T-helper 2 cell (primary cell): ENCODE measurements at places on chromosomes 12 and 14.

GRCh38 chr14:56491299-56492285, 88.0 kb upstream of the TMEM260 start:
- peak; percentile 4 for DNase-seq

DNA sequence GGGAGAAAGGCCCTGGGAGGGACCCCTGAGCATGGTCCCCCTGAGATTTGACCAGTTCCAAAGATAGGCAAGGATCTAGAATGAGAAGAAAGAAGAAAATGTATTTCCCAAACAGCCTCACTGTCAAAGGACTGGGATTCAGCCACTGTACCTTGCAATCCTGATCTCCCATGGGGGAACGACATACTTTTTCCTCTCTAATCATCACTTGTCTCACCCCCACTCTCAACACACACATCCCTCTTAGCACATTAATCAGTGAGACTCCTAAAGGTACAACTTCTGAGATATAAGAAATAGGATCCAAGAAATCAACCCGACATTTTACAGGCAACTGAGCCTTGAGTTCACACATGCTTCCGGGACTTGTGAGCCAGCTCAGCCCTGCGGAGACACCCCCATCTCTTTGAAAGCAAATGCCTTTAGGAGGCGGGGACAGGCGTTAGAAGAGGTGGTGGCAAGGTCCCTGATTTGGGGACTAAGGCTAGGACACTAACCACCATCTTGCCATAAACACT, 1.4 kb downstream of the MAP3K9 start:
- peak; percentile 36 for DNase-seq

DNA sequence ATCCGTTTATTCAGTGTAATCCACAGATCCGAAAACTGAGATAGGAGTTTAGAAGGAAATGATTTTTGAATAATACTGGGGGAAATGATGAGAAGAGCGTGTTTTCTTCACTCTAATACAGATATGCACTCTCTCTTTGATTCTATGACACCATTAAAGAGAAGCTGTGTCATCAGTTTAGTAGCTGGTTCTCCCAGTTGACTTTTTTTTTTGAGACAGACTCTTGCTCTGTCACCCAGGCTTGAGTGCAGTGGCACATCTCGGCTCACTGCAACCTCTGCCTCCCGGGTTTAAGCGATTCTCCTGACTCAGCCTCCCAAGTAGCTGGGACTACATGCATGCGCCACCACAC, 48.4 kb upstream of the EML1 start:
- no peak for DNase-seq

GRCh38 chr14:33452995-33453394, 497.9 kb downstream of the EGLN3 start:
- DNase-seq, result no peak

DNA sequence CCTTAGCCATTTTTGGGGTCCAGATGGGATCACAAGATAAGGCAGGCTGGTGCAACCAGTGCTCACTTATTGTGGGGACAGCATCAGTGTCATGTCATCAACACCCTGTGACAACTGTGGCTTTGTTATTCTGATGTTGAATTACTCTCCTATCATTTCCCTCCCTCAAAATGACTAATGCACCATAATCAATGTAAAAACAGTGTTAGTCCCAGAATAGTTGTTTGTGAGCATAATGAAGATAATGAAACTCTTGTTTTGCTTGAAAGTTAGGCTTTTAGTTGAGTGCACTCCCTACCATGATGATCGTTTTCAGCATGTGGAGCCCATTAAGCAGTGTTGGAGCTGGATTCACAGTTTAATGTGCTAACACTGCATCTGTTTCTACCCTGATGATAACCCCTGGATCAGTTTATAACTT, 151.4 kb downstream of the TMTC2 start:
- DNase-seq, result no peak

- no peak for DNase-seq
Measured at GRCh38 chr12:6095269-6095668, 29.2 kb downstream of the VWF start.

GRCh38 chr12:53961025-53961761, 6.5 kb downstream of the HOXC12 start:
- DNase-seq, result no peak

- DNase-seq, result no peak
Measured at GRCh38 chr14:100288382-100289185, 17.7 kb downstream of the SLC25A29 start.

DNA sequence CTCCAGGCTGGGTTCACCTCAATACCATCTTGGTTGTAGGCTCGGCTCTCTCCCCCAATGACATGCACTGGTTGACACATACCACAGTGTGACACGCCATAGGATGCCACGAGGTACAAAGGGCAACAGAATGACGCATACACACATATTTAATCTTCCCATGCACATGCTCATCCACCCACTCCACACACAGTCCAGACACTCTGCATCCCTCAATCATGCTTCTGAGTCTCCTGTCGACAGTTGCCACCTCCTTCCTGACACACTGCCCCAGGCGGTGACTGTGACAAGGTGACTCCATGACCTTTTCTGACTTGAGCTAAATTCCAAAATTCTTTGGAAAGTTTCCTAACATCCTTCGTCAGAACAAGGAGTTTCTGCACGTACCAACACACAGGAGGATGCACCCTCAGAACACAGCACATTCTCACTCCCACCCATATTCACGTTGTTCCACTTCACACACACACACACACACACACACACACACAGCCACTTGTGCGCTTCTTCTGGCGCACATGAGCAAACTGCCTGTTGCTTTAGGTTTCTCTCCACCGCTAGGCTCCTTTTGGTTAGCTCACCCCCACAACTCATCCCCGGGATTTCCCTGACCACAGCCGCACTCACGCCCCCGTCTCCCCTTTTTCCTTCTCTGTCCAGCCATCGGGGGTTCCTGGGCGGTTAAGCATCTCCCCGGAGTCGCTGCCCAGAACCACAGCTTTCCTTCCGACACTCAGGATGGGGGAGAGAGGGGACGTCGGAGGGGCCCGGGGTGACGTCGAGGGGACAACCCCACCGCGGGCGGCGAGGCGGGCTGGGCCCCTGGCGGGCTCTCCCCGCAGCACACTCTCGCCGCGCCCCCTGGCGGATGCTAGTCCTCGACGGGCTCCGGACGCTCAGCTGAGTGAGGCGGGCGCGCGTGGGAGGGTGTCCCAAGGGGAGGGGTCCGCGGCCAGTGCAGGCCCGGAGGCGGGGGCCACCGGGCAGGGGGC, 536 bp upstream of the WNT1 start:
- peak; percentile 74 for DNase-seq

- no peak for DNase-seq
Measured at GRCh38 chr12:13631873-13632272, 349.5 kb downstream of the GRIN2B start.

DNA sequence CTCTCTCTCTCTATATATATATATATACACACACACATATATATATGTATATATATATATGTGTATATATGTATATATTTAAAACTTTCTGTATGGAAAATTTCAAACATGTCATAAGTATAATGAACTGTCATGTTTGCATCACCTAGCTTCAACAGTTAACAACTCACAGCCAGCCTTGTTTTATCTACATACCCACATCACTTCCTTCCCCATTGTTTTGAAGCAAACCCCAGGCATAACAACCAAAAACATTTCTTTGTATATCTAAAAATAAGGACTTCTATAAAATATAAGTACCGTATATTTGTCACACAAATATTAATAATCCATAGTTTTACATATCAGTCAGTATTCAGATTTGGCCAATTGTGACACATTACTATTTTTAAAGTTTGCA, 57.4 kb downstream of the PAPOLA start:
- DNase-seq, result no peak
